ENCODE measurements at places on chromosomes 5 and 9.

GRCh38 chr5:142826741-142827492 lies 56.7 kb downstream of the ARHGAP26 start:
- DNase-seq, result no peak

- no peak for DNase-seq
These were observed 1136.9 kb downstream of the TAF11L14 start for GRCh38 chr5:18771097-18771610.

- DNase-seq, result no peak
These were observed 439 bp upstream of the DDX46 start for GRCh38 chr5:134758176-134758503.

- DNase-seq, result no peak
These were observed 13.6 kb downstream of the NTNG2 start for GRCh38 chr9:132175431-132175830.
